Memory B cell (primary cell): ENCODE measurements at places on chromosomes 2 and 18.

DNA sequence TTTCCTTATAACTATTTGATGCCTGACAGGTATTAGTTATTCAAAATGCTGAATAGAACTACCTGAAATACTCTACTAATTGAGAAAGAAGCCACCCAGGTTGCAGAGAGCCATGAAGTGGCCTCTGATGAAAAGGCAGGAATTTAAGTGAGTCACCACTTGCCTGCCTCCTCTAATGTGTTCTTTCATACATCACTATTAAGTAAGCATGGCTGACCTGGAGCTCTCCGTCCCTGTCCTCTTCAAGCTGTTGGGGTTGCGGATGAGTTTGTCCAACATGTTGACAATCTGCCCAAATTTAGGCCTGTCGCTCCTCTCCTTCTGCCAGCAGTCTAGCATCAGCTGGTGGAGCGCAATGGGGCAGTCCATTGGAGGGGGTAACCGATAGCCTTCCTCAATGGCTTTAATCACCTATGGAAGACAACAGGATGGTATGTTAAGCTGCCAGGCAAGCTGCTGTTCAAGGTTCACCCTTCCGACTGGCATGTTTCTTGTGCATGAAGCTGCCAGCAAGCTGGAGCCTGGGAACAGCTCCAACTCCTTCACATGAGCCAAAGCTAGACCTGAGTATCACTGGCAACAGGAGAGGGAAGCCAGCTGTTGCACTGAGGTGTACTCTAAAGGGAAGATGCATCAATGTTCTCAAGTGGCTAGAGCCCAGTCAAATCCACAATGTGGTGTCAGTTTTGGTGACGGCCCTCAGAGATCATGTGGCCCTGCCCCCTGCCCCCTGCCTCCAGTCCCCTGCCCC is 142.2 kb downstream of the EPHA4 start:
- DNase-seq, result no peak
- H3K27ac ChIP-seq, result no peak overlapping the region
- H3K27me3 ChIP-seq, result no peaks in the 10 kb centered on the region
- H3K4me1 ChIP-seq, result peaks cover 2% of the 10 kb centered on the region
- no peak overlapping the region for H3K4me3 ChIP-seq

DNA sequence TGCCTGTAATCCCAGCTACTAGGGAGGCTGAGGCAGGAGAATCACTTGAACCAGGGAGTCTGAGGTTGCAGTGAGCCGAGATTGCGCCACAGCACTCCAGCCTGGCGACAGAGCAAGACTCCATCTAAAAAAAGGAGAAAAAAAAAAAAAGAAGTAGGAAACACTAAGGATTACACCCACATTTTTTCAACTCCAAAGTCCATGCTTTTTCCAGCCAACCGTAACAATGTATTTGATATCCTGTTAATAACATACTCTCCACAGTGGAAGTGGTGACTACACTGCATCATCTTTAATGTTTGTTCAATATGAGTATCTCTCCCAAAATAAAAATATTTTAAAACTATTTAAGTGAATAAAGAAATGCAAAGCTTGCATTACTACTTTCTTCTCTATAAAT is 481.6 kb upstream of the ACVR2A start:
- DNase-seq, result no peak
- H3K4me3 ChIP-seq, result no peak overlapping the region
- H3K27me3 ChIP-seq, result no peaks in the 10 kb centered on the region
- peaks cover 4% of the 10 kb centered on the region for H3K4me1 ChIP-seq
- H3K36me3 ChIP-seq, result no peaks in the 10 kb centered on the region
- no peak overlapping the region for H3K27ac ChIP-seq

GRCh38 chr2:187499941-187500532 is 52.0 kb upstream of the CALCRL start:
- no peaks in the 10 kb centered on the region for H3K27me3 ChIP-seq
- no peaks in the 10 kb centered on the region for H3K36me3 ChIP-seq
- no peak for DNase-seq
- H3K4me1 ChIP-seq, result no peaks in the 10 kb centered on the region
- H3K27ac ChIP-seq, result no peak overlapping the region

GRCh38 chr2:157160111-157160510 is 97.4 kb upstream of the GALNT5 start:
- no peaks in the 10 kb centered on the region for H3K4me1 ChIP-seq
- peaks cover 2% of the 10 kb centered on the region for H3K27me3 ChIP-seq
- no peaks in the 10 kb centered on the region for H3K36me3 ChIP-seq
- H3K27ac ChIP-seq, result no peak overlapping the region

DNA sequence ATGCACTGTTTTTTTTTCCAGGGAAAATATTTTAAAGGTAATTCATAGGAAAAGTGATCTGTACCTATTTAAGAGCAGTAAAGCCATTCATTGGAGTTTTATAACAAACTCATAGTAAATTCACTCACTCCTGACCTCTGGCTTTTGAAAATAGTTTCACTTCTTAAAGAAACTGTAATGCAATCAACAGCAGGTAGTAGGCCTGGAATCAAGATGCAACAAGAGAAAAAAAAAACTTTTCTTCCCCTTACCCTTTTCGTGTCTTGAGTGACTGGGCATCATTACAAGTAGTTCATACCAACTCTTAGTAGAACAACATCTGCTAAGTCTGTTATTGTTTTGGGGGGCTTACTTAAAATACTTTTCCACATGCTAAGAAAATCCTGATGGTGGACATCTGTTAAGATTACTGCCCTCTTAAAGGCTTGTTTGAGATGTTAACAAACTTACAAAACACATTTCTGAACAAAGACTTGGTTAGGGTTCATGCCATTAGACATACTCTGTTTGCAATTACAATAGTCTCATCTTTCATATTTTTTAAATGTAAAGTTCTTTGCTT is 164.1 kb upstream of the FOSL2 start:
- H3K27ac ChIP-seq, result no peak overlapping the region
- H3K27me3 ChIP-seq, result no peaks in the 10 kb centered on the region
- H3K4me1 ChIP-seq, result no peaks in the 10 kb centered on the region
- H3K4me3 ChIP-seq, result no peak overlapping the region
- H3K36me3 ChIP-seq, result peaks cover 10% of the 10 kb centered on the region
- no peak for DNase-seq

- no peaks in the 10 kb centered on the region for H3K4me1 ChIP-seq
- H3K27me3 ChIP-seq, result no peaks in the 10 kb centered on the region
- H3K4me3 ChIP-seq, result no peak overlapping the region
- no peak overlapping the region for H3K27ac ChIP-seq
- no peaks in the 10 kb centered on the region for H3K36me3 ChIP-seq
- DNase-seq, result no peak
Observed at GRCh38 chr18:48656176-48656575, 117.3 kb downstream of the CTIF start.

DNA sequence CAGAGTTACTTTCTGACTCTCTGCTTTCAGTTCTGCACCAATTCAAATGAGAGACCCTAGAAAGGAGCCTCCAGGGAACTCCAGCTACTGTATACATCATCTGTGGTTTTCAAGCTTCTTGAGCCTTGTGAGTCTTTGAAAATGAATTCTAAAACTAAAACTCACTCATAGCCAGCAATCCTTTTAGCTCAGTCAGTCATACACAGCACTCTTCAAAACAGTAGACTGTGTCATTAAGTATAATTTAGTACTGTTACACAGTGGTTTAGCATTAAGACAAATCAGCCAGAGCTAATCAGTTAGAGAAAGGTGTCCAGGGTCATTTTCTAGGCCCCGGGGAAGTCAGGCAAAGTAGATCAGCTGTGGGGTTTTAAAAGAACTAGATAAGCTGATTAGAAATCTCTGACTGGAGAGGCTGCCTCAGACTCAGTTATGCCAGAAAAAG is 322.1 kb upstream of the THUMPD2 start:
- no peak for DNase-seq
- H3K36me3 ChIP-seq, result no peaks in the 10 kb centered on the region
- no peak overlapping the region for H3K4me3 ChIP-seq
- no peak overlapping the region for H3K27ac ChIP-seq
- H3K27me3 ChIP-seq, result no peaks in the 10 kb centered on the region

DNA sequence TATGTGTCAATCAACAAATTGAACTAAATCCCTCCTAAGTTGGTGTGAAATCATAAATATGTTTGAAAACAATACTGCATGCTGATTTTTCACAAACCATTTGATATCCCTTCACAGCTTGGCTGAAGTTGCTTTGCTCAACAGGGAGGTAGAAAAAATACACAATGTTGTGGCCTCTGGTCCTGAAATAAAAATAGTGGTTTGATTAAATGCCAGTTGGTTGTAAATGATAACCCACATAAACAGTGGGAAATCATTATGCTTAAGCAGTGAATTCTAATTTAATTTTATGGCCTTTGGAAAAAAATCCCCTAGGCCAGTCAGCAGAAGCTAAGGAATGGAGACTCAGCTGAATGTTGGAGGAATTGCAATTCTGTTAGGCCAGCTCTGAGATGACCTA is 359.4 kb upstream of the CWC22 start:
- no peak for DNase-seq
- no peaks in the 10 kb centered on the region for H3K27me3 ChIP-seq
- H3K4me3 ChIP-seq, result no peak overlapping the region
- H3K36me3 ChIP-seq, result no peaks in the 10 kb centered on the region

DNA sequence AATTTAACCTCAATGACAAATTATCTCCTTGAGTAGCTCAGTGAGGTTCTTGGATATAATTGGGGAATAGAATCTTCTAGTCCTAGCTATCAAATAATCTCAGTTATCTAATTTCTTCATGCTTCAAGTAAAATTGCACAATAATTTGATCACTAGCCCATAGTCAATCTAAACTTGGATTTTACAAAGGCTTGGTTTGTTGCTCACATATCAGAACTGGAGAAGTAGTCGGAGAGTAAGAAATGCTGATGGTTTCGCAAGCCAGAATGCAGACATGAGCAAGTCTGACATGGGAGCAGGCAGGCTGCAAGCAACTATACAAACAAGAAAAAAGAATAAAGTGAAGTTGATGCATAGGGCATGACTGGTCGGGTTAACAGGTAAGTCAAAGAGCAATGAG is 11.7 kb upstream of the PDE11A start:
- no peaks in the 10 kb centered on the region for H3K36me3 ChIP-seq
- no peaks in the 10 kb centered on the region for H3K4me1 ChIP-seq
- no peak for DNase-seq
- no peak overlapping the region for H3K27ac ChIP-seq
- no peak overlapping the region for H3K4me3 ChIP-seq

- H3K27ac ChIP-seq, result no peak overlapping the region
- no peak overlapping the region for H3K4me3 ChIP-seq
- H3K36me3 ChIP-seq, result no peaks in the 10 kb centered on the region
- no peaks in the 10 kb centered on the region for H3K4me1 ChIP-seq
Observed at GRCh38 chr2:162890690-162891311, 52.2 kb upstream of the KCNH7 start.

- DNase-seq, result no peak
- no peak overlapping the region for H3K4me3 ChIP-seq
- no peak overlapping the region for H3K27ac ChIP-seq
- peaks cover 11% of the 10 kb centered on the region for H3K4me1 ChIP-seq
- H3K27me3 ChIP-seq, result peaks cover 27% of the 10 kb centered on the region
- H3K36me3 ChIP-seq, result peaks cover 6% of the 10 kb centered on the region
Observed at GRCh38 chr2:231003186-231003585, 7.3 kb downstream of the SPATA3 start.

DNA sequence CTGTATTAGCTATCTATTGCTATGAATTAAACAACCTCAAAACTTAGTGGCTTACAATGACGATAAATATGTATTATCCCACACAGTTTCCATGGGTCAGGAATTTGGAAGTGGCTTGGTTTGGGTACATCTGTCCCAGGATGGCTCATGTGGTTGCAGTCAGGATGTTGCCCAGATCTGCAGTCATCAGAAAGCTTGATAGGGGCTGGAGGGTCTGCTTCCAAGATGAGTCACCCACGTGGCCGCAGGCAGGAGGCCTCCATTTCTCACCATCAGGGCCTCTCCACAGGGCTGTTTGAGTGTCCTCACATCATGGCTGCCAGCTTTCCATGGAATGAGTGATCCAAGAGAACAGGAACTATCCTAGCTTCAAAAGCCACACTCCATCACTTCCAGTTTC is 46.4 kb downstream of the CHRNA1 start:
- peaks cover 2% of the 10 kb centered on the region for H3K27me3 ChIP-seq
- H3K27ac ChIP-seq, result no peak overlapping the region
- no peak for DNase-seq
- H3K4me3 ChIP-seq, result no peak overlapping the region
- no peaks in the 10 kb centered on the region for H3K4me1 ChIP-seq
- no peaks in the 10 kb centered on the region for H3K36me3 ChIP-seq

- no peaks in the 10 kb centered on the region for H3K27me3 ChIP-seq
- H3K4me3 ChIP-seq, result no peak overlapping the region
- no peak overlapping the region for H3K27ac ChIP-seq
- H3K36me3 ChIP-seq, result peaks cover 25% of the 10 kb centered on the region
- no peaks in the 10 kb centered on the region for H3K4me1 ChIP-seq
- no peak for DNase-seq
Observed at GRCh38 chr2:15619076-15619475, 27.4 kb downstream of the DDX1 start.

- no peak overlapping the region for H3K27ac ChIP-seq
- H3K27me3 ChIP-seq, result peaks cover 4% of the 10 kb centered on the region
- no peak for DNase-seq
- H3K4me3 ChIP-seq, result no peak overlapping the region
- H3K4me1 ChIP-seq, result no peaks in the 10 kb centered on the region
Observed at GRCh38 chr18:23763343-23763742, 74.1 kb downstream of the LAMA3 start.

- H3K4me1 ChIP-seq, result peaks cover 15% of the 10 kb centered on the region
- H3K36me3 ChIP-seq, result peaks cover 18% of the 10 kb centered on the region
- H3K27ac ChIP-seq, result peak overlapping the region; percentile 56
- H3K4me3 ChIP-seq, result no peak overlapping the region
Observed at GRCh38 chr2:39377226-39377939, 59.7 kb downstream of the MAP4K3 start.

- no peaks in the 10 kb centered on the region for H3K36me3 ChIP-seq
- H3K4me3 ChIP-seq, result peak overlapping the region; percentile 52
- H3K4me1 ChIP-seq, result peaks cover 59% of the 10 kb centered on the region
- no peaks in the 10 kb centered on the region for H3K27me3 ChIP-seq
- peak overlapping the region; percentile 95 for H3K27ac ChIP-seq
- DNase-seq, result no peak
Observed at GRCh38 chr2:181308766-181309515, 148.2 kb upstream of the ITGA4 start.

DNA sequence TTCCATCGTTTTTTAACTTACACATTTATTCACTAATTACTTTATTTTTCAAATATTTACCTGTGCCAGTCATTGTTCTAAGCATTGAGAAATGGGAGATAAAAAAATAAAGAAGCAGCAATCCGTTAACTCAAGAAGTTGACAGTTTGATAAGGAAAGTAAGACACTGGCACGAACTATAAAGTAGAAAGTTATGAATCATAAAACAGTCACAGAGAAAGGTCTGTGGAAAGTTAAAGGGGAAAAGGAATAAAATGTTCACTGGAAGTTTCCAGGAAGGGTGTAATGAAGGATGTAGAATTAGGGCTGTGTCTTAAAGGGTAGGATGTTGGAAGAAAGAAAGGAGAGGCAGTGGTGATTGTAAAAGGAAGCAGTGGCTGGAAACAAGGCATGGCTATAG is 118.9 kb downstream of the RDH14 start:
- H3K4me1 ChIP-seq, result no peaks in the 10 kb centered on the region
- H3K4me3 ChIP-seq, result no peak overlapping the region
- DNase-seq, result no peak
- H3K27ac ChIP-seq, result no peak overlapping the region

GRCh38 chr2:14999114-14999661 is 366.7 kb downstream of the LRATD1 start:
- H3K27me3 ChIP-seq, result peaks cover 8% of the 10 kb centered on the region
- H3K4me3 ChIP-seq, result no peak overlapping the region
- H3K27ac ChIP-seq, result no peak overlapping the region
- no peaks in the 10 kb centered on the region for H3K36me3 ChIP-seq

GRCh38 chr2:29450596-29451222 is 335.5 kb downstream of the CLIP4 start:
- H3K4me3 ChIP-seq, result no peak overlapping the region
- H3K27ac ChIP-seq, result no peak overlapping the region
- H3K4me1 ChIP-seq, result no peaks in the 10 kb centered on the region

- H3K4me1 ChIP-seq, result peaks cover 7% of the 10 kb centered on the region
- no peaks in the 10 kb centered on the region for H3K36me3 ChIP-seq
- no peak overlapping the region for H3K27ac ChIP-seq
- no peak overlapping the region for H3K4me3 ChIP-seq
Observed at GRCh38 chr2:178404368-178404767, 46.6 kb downstream of the PRKRA start.
